ENCODE measurements at places on chromosomes 16 and 17.

DNA sequence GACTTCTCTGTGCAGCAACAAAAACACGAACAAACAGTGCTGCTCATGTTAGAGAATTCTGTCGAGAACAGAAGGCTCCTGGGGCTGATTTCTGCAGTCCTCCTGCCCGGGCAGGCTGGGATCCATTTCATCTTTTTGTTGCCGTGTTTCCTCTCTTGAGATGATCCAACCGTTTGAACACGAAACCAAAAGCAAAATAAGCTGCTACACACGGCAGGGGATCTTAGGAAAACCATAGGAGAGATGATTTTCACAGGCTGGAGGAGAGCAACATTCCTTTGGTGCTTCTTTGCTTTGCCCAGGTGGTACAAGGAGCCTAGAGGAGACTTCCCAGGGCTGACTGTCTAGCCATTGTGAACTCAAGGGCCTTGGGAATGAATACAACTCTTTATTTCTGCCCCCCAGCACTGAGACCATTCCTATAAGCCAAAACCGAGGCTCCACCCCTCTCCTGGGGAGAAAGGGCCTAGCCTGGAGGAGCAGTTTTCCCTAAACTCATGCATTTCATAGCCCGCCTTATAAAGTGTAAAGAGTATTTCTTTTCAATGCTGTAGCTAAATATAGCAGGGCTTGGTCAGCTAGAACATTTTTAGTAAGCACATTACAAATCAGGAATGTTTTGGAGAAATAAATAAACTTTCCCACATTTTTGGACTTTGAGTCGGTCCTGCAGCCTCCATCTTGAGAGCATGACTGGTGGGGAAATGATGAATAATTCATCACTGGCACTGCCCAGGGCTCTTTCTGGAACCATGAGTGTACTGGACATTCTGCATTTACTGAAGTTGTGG lies 7.7 kb downstream of the FOXL1 start:
- no peak for DNase-seq

DNA sequence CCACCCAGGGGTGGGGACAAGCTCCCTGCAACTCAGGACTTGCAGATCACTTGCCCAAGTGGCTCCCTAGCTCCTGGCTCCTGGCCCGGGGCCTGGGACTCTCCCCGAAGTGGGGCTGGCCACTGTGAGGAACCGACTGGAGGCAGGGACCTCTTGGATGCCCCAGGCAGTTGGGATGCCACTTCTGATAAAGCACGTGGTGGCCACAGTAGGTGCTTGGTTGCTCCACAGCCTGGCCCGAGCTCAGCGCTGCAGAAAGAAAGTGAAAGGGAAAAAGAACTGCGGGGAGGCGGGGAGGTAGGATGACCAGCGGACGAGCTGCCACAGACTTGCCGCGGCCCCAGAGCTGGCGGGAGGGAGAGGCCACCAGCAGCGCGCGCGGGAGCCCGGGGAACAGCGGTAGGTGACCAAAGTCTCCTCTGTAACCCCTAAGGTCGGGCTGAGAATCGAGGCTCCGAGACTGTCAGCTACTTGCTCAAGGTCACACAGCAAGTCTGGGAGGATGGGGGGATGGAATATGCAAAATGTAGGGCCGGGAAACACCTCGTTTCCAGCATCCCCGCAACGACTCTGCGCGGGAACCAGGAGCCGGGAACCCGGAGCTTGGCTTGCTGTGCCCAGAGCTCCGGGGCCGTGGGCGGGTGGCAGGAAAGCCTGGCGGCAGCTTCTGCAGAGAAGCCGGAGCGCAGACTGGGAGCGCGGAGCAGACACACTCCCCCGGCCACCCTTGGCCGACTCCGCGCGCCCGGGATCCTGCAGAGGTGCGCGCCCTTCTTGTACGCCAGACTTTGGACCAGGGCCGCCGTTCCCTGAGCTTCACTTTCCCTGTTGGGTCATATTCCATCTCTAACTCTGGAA lies 1.9 kb downstream of the CIITA start:
- no peak for DNase-seq

DNA sequence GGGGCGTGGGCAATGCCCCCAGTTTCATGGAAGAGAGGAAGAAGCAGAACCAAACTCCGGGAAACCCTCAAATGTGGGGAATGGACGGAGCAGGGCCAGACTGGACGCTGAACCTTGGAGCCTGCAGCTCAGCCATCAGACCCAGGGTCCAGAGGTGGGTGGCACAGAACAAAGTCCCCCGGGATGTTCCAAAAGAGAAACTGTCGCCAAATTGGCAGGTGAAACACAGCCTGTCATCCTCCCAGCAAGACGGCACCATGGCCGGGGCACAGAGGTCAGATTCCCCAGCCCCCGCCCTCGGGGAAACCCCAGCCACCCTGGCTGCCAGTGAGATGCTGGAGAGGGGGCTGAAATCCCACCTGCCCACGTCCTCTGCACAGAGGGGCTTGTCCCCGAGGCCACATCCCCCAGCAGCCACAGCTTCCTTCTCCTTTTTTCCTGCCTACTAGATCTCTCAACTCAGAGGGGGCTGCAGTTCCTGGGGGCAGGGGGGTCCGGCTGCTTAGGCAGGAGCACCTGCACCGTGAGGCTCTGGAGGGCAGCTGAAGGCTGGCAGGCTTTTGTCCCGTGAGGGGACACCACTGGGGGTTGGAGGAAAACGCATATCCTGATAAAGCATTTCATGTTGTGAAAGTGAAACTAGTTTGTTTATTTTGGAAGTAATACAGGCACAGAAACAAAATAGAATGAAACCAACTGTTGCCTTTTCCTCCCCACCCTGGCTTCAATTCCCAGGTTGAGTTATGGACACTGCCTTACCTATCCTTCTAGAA lies 1.2 kb upstream of the SECTM1 start:
- DNase-seq = no peak

DNA sequence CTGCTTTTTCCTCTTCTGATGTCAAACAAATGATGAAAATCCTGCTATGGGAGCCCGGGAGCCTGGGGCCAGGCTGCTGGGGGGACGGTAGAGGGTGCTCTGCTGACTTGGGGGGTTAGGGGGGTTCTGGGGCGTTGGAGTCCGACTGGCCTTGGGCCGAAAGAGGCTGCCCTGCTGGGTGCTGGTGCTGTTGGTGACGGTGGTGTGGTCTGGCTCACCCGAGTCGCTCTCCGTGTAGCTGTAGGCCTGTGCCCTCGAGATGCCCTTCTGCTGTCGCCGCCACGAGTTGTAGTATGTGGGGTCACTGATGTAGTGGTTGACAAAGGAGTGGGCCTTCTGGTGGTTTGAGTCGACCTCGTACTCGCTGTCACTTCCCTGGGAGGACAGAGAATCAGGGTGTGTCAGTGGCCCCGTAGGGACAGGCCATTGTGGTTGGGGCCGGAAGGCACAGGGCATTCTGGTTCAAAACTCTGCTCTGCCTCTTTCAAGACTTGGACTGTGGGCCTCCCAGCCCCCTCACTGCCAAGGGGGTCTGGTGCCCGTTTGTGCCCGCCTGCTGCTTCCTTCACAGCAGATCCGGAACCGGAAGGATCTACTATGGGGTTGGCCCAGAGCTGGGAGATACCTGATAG lies 26.9 kb upstream of the CDC42EP4 start:
- no peak for DNase-seq

- DNase-seq = no peak
Measured at GRCh38 chr16:50644245-50644644, 36.9 kb downstream of the SNX20 start.

DNA sequence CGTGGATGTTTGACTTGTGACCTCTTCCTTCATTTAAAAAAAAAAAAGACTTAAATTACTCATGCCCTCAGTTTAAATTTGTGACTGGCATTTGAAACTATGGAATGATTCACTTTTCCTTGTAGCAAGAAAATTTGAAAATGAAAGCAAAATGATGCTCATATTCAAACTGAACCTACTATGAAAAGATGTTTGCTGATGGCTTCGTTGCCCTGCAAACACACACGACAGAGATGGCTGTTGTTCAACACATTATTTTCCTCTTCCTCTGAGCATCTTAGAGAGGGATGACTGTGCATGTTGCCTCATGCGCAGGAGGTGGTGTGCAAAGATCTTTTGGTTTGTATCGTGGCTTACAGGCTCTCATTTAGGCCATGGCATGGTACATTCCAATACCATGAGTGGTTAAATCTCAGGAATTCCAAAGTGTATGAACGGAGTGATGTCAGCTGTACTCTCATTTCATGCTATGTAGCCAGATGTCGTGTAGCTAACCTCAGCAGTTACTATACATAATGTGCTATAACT lies 164.5 kb downstream of the PRKCA start:
- DNase-seq = no peak

DNA sequence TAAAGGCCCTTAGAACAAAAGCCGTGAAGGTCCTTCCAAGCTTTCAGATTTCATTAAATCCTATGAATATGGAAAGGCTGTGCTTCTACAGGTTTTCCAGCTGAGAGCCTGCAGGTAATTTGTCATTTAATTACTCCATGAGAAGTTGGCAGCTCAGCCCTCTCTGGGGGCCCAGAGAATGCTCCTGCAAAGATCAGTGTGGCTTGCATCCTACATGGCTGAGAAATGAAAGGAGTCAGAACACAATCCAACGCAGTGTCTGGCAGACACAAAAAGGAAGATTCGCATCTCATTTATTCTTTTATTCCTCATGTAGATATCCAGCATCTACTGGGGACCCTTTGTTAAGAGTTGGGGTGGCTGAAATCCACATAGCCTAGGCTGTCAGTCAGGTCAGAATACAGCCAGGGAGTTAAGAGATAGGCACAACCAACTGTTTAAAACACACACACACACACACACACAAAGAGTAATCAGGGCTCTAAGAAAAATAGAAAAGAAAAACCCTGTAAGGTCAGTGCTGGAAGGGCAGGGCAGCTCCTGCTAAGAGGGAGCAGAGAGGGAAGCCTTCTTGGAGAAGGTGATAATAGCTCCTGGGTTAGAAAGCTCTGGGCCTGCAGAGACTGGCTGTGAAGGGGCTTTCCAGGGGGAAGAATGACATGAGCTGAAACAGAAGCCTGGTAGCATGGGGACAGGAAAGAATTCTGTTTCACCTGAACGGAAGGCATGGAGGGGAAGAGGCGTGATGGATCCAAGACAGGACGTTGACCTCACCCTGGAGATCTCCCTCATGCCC lies 46.9 kb upstream of the WSCD1 start:
- no peak for DNase-seq

DNA sequence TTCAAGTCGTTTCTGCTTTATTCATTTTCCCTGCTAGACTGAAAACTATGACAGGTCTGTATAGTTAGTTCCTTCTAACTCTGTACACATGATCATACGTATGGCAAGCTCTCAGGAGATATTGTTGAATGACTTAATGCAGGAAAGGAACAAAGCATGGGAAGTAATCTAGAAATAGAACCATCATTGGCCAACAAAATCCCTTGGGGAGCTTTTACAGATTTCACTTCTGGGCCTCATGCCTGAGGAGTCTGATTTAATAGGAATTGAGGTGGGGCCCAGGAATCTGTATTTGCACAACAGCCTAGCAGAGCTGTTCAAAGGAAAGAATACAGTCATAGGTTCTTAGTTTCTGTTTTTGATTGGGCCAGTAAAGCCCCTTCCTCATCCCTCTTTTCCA lies 229.2 kb downstream of the MAP2K6 start:
- DNase-seq = no peak

DNA sequence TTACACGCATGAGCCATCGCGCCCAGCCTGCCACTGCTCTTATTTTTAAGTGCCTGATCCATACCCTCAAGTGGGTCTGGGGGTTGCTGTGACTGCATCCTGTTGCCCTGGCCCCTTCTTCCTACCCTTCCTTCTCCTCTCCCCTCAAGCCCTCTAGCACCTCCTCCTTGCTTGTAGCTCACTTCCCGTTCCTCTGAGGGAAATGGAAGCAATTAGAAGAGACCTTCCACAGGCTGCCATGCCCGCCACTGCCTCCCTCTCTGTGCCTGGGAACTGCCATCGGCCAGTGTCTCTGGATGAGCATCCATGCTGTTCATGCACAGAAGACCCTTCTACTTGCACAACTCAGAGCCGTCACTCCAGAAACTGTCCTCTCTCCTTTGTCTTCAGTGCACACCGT lies 10.6 kb upstream of the TFAP4 start:
- no peak for DNase-seq

DNA sequence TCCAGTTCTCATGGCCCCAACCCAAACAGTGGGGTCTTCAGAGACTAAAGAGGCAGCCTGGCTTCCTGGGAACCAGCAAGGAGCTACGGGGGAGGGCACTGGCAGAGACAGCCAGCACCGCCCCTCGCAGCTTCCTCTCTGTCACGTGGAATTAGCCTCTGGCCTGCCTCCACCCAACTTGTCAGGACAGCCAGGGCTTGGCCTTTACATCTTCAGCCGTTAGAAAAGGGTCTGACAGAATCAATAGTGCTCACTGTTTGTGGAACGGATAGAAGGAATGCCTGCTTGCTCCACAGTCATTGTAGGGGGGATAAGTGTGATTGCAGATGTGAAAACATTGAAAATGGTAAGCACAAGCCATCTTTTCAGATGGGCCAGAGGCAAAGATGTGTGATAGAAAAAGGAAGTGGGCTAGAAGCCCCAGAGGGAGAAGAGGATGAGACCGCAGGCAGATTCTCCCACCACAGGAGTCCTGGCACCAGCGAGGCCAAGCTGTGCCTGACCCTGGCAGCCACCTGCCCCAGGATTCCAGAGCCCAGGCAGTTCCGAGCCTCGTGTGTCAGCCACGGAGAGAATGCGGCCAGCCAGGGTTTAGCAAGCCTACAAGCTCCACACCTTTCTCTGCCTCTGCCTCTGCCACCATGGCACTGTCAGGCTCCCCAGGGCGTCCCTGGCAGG lies 18.6 kb downstream of the GRIN2C start:
- no peak for DNase-seq

GRCh38 chr17:76576189-76576588 lies 9.5 kb downstream of the ST6GALNAC2 start:
- DNase-seq = no peak

DNA sequence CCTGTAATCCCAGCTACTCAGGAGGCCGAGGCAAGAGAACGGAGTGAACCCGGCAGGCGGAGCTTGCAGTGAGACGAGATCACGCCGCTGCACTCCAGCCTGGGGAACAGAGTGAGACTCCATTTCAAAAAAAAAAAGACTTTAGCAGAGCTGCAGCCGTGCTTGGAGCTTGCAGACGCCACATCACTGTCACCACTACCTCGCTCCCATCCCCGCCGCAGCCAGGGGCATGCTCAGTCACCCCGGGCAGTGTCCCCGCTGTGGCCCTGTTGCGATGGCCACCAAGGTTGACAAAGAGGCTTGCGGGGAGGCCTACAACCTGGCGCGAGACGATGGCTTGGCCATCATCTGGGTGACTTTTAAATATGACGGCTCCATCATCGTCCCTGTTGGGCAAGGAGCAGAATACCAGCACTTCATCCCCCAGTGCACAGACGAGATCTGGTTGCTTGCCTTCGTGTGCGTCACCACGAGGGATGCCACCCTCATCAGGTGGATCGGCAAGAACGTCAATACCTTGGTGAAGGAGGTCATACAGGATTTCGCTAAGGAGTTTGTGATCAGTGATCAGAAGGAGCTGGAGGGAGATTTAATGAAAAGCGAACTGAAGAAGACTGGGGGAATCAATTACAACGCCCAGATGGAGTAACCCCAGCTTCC lies 118.1 kb downstream of the TNFRSF13B start:
- DNase-seq = no peak

All from NCI-H1930 (cell line).